ENCODE measurements at places on chromosomes 4 and X. TPM values are rescaled to one million over a fixed set of nuclear protein-coding genes. Genes with fewer than 3 reads are reported as not detected.

The C4orf33 gene
- 7.1 TPM for total RNA-seq

The MTMR1 gene
- 15.6 TPM for total RNA-seq

The PQBP1 gene
- 48.9 TPM for total RNA-seq

DNA sequence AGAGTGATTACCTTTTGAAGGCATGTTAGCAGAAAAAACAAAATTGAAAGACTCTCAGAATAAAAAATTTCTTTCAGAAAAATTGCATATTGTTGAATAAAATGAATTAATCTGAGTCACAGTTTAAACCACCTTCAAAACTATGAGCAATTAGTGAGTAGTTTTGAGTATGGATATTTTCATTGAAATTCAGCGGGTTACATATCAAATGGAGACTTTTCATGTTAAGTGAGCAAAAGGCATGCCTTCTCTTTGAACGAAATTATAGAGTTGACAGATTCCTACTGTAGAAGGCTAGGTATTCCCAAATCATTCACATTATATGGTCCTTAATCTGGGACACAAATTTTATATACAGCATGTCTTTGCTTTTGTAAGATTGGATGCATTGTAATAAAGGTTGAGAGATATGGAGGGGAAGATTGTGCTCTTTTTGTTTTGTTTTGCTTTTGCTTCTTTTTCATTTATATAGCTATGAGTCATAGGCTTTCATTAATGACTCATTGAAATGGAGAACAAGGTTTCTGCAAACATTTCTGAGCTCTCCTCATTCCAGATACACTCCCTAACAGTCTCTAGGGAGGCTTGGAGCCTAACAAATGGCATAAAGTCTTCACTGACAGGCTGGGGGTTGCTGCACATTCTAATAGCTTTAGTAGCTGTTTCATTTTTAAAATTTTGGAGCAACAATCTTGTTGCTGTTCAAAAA lies 21.6 kb downstream of the PCDH18 start:
- no peak for DNase-seq

- DNase-seq: no peak
Measured at GRCh38 chrX:2340991-2341390, 159.8 kb downstream of the DHRSX start.

DNA sequence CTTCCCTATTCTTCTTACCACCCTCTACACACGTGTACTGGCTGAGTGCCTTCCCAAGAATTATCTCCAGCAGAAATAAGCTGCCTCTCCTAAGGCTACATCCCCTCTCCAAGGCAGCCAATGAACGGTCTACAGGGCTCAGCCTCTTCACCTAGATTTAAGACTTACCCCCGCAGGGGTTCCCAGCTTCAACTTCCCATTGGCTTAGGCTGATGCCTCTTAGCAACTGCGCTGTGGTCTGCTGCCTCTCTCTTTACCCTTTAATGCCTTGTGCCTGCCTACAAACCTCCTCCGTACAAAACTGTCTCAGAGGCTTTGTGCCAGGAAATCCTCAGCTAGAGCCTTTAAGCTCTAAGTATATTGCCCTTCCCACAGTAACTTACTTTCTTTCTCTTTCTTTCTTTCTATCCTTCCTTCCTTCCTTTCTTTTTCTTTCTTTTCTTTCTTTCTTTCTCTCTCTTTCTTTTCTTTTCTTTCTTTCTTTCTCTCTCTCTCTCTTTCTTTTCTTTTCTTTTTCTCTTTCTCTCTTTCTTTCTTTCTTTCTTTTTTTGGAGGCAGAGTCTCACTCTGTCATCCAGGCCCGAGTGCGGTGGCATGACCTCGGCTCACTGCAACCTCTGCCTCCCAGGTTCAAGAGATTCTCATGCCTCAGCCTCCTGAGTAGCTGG lies 15.1 kb upstream of the PIGA start:
- no peak for DNase-seq

GRCh38 chr4:37946503-37947179 lies 13.6 kb upstream of the PTTG2 start:
- no peak for DNase-seq

- DNase-seq: no peak
Measured at GRCh38 chr4:189869236-189869635, 71.4 kb upstream of the FRG1 start.
